ENCODE measurements at places on chromosomes 12 and 14.

GRCh38 chr14:64464651-64465050, 648 bp upstream of the AKAP5 start:
- DNase-seq = no peak

DNA sequence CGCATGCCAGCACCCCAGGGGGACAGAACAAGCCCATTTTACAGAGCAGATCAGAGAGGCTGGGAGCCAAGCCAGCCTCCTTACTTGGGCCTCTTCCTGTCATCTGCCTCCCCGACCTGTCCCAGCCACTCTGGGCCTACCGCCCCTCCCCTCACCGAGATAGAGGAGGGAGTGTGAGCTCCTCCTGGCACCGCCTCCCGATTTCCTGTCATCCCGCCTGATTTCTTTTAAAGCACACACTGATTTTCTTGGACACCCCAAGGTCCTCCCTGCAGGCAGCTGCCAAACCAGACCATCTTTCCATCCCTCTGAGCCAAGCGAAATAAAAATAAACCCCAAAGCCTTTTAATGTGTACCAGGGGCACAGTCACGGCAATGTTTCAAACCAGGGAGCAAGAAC, 108.4 kb downstream of the RFLNA start:
- DNase-seq = no peak

GRCh38 chr12:124940393-124941169, 26.1 kb upstream of the UBC start:
- DNase-seq = peak; percentile 86

- DNase-seq = no peak
Observed at GRCh38 chr14:90850487-90850886, 34.3 kb upstream of the TTC7B start.

DNA sequence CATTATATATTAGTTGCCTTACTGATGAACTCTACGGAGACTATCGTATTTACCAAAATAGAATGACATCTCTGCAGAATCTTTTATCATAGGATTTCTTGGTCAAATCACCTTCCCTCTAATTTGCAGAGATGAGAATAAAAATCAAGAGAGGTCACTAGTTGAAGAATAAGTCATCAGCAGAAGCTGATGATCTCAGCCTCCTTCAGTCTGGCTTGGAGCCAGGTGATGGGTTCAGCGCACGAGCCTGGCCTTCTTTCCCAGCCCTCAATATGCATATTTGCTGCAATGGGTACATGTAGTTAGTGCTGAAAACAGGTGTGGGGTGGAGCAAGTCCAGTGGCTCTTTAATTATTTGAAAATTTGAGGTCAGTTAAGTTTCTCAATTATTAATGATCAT, 19.2 kb upstream of the EMP1 start:
- DNase-seq = no peak

- DNase-seq = no peak
Observed at GRCh38 chr12:104154806-104155205, 16.8 kb upstream of the NFYB start.

DNA sequence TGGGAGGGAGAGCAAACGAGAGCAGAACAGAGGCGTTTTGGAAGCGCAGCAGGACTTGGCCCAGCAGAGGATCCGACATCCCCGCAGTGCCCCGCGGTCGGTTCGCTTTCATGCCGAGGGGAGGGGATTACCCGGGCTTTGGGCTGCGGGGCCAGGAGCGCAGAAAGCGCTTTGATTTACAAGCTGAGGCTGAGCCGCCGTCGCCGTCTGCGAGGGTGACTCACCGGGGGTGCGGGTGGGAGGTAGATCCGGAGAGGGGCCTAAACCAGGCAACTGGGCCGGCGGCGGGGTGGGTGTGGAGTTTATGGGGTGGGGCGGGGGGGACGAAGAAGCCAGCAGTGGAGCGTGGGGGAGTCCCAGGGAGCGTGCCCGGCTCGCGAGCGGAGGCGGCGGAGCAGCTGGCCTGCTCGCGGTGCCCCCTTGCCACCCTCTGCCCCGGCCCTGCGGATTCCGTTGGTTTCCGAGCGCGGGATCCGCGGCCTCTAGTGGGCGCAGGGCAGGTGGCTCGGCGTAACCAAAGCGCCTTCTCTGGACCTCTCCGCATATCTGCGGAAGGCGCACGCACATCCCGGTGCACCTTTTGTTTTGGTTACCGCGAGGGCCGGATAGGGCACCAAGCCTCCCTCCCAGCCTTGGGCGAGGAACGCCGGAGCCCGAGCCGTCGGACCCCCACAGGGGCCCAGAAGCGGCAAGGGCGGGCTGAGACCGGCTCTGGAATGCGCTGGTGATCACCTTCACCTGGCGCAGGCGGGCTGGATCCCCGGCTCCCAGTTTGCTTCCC, 2.6 kb downstream of the SIX4 start:
- peak; percentile 35 for DNase-seq

DNA sequence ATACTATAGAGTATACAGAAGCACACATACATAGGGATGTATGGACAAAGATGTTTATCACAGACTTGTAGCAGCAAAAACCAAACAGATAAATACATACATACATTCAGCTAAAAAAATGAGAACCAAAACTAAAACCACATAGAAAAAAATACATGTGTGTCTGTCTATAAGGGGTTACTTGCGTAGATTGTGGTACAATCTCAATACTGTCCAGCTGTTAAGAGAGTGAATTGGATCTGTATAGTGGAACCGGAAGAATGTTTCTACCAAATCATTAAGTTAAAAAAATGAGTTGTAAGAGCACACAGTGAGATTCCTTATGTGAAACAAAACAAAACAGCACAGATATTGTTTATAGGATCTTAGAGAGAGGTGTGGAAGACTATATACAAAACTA, 44.2 kb upstream of the DCD start:
- no peak for DNase-seq

- DNase-seq = no peak
Observed at GRCh38 chr14:53032838-53033390, 82.1 kb upstream of the FERMT2 start.

- DNase-seq = no peak
Observed at GRCh38 chr12:111209811-111210210, 159.1 kb downstream of the PHETA1 start.

DNA sequence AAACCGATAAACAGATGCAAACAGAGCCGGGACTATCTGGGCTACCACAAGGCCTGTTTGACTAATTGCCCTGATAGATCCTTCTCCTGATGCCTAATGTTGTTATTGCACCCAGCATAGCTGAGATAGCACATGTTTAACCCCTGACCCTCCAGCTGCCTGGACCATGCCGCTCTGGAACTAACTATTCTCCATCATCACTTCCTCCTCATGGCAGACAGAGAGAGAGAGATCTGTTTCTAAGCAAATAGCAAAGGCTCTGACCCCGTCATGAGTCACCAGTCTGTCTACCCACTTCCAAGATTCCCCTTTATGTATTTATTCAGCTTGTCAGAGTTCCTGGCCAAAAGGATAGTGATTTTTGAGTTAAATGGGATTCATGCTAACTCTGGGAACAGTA, 58.2 kb upstream of the FLRT2 start:
- DNase-seq = no peak

GRCh38 chr12:116174006-116174405, 103.5 kb downstream of the MED13L start:
- DNase-seq = no peak

- no peak for DNase-seq
Observed at GRCh38 chr12:109928058-109928656, 28.1 kb downstream of the TCHP start.

DNA sequence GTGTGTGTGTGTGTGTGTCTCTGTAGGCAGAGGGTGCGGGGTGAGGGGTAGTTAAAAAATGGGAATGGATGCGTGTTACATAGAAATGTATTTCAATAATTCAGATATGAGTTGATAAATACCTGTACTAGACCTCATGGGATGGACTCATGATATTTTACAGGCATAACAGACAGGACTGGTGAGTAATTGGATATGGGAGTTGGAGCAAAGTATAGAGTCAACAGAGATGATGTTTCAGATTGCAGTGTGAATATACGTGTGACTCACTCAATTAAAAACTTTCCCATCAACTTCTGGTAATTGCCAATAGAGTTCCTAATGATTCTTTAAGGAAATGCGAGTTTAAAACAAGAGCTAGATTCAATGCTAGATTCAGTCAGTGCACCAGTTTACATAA, 711.9 kb downstream of the C12orf50 start:
- no peak for DNase-seq

DNA sequence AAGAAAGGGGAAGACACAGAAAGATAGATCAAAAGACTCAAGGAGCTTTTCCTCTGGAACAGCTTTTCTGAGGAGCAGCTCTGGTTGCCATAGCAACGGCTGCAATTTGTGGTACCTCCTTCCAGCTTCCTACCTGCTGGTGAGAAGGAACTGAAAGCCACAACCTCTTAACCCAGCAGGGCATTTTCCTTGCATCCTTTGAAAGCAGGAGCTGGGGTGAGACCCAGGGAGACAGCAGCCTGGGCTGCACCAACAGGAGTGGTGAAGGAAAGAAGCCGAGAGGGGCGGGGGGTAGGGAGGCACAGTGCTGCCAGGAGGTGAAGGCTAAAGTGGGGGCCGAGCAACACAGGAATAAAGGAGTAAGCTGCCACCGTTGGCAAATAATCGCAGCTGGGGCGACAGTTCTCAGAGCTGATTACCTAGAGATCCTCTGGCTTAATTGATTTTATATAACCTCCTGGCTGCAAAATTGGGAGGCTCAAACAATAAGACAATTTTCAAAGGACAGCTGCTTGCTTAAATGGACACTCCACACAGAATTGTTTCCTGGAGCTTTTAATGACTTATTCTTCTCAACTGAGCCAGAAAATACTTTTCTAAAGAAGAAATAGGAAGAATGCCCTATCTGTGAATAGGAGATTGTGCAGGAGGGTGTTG, 129.4 kb downstream of the RPAP3 start:
- DNase-seq = no peak
